ENCODE measurements at places on chromosomes 16 and 17.

DNA sequence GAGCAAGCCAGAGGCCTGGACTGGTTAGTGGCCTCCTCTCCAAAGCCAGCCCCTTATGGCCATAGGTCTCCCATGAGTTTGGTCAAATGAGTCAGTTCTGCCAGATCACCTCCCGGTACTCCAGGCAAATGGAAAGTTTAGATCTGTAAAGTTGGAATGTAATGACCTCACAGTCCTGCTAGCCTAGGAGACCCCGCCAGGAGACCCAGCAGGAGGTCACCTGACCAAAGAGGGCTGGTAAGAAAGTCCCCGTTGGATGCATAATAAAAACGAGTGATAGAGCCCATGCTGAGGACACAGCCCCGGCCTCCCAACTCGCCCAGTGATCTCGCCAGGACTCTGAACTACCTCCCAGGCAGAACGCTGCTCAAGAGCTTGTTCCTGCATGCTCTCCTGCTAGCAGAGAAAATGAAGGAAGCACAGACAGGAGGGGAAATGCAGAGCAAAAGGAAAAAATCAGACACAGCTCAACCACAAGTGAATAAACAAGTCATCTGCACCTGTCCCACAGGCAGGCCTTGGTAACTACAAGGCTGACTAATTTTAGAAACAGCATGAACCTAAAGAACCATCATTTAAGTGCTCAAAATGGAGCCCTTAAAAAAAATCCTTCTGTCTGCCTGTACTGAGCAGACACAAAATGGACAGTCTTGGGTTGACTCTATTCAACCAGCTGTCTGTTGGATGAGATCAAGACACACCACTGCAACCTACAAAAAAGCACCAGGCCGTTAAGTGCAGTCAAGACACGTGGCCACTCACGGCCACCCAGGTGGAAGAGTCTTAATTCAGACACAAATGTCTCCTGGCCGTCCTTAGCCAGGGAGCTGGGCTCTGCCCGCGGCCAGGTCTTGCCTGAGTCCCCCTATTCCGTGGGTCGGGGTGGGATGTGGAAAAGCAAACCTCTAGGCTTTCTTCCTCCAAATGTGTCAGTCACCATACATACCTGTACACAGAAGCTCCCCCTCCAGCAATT is 9.2 kb downstream of the CDIP1 start:
- no peak for DNase-seq

- no peak for DNase-seq
These were observed 100.4 kb downstream of the ELAC2 start for GRCh38 chr17:12917399-12917798.

DNA sequence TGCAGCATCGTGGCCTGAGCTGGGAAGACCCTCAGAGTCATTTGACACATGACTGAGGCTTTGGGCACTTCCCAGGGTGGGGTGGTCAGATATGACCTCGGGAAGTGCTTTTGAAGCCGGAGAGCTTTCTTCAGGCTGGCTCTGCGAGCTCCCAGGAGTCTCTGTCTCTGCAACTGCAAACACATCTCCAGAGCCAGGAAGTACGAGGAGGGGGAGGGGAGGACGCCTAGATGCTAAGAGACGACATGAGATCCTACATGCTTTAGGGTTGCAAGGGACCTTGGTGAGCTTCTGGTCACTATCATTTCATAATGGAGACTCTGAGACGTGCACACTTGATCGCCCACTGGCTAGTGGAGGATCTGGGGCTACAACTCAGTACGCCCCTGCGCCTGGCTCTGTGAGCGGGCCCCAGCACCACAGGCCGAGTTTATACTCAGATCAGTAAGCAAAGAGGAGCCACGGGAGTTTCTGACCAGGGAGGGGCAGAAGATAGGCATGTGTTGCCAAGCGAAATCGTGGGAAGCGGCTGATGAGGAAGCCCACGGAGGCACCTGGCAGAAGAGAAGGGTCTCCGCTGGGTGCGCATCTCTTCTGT is 527 bp upstream of the MGAT5B start:
- DNase-seq, result no peak

DNA sequence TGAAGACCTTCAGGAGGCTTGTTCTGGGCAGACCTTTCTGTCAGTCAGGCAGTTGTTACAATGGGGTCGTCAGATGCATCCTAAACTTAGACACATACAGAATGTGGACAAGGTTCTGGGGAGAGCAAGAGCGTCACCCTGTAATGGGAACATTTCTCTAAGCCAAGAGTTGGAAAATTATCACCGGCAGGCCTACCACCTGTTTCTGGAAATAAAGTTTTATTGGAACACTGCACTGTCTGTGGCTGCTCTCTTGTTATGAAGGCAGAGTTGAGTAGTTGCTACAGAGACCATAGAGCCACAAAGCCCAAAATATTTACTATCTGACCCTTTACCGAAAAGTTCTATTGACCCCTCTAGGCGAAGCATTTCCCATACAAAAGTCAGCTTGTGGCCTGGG is 106.2 kb downstream of the CPPED1 start:
- DNase-seq, result no peak

DNA sequence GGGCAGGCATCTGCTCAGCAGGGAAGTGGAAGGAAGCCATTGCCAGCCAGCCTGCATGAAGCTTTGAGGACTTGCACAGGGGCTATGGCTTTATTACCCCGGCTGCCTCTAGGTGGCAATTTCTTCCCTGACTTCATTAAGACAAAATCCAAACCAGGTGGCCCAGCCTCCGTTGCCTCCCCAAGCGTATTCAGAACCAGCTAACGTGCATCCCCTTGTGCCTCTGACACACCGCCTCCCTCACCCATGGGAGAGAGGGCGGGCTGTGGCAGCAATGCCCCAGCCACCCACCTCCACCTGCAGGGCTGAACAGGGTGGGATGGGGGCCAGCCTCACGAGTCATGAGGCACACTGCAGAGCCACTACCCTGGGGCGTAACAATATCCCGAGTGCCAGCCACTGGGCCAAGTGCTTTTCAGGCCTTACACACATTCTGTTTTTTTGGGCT is 6.8 kb downstream of the KIFC3 start:
- no peak for DNase-seq

DNA sequence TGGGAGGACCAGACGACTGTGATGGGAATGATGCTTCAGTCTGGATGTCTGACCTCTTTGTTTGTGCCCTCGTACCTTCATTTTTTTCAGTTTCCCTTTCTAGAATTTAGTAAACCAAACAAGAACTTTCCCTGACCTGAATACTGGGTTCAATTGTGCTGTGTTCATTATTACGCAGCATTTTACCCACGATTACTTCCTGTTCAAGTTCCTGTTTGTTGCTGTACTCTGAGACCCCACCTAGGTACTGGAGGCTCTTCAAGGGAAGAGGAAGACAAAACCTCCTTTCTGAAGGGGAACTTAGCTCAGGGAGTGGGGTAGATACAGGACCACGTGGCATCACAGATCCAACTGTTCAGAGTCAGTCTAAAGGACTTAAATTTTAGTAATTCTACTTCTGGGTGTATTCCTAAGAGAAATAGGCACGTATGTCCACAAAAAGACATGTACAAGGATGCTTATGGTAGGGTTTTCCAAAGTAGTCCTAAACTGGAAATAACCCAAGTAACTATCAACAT is 9.2 kb upstream of the PRKCB start:
- no peak for DNase-seq

DNA sequence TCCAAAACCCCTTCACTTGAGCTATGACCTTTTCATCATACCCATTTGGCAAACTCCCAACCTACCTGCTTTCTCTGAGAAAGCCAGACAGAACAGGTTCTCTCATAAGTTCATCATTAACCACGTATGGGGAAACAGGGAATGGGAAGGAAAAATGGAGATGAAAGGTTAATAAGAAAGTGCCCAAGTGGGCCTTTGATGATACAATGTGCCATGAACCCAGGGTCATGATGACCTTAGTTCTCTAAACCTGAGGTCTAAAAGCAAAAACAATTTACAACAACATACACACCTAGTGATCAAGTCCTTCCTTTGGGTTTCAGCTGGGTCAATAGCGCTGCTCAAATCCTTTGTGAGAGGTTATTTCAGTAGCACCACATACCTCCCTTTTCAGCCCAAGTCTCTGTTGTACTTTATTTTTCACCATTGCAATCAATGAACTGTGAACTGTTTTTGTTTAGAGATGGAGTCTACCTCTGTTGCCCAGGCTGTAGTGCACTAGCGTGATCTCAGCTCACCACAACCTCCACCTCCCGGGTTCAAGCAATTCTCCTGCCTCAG is 14.5 kb upstream of the RANGRF start:
- DNase-seq, result no peak

- no peak for DNase-seq
These were observed 157.2 kb downstream of the MYO1D start for GRCh38 chr17:32719689-32720088.

GRCh38 chr16:63995025-63995424 is 1126.8 kb downstream of the CDH11 start:
- no peak for DNase-seq

GRCh38 chr16:19703172-19703889 is 14.7 kb downstream of the KNOP1 start:
- no peak for DNase-seq

GRCh38 chr17:15392326-15392741 is 50.9 kb upstream of the TEKT3 start:
- DNase-seq, result no peak
